ENCODE measurements at places on chromosomes 3 and 15.

DNA sequence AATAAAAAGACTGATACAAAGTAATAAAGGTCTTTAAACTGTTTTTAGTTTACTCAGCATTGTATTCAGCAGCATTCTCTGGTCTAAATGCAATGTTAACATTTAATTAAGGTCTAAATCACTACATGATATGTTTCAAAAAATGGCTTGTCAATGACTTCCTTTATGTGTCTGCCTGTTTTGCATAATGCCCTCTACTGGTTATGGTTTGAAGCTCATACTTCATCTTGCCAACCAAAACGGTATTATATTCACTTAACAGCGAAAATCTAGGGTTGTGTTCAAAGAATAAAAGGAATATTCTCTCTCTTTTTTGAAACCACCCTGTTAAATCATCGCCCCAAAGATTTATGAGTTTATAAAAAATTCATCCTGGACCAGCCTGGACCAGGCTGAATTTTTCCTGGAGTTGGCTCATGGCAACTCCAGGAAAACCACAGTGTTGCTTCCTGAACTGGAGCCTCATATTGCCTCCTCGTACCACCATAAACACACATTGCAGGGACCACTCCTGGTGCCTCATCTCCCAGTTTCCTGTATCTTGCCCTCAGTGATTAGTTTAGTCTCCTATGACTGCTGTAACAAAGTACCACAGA is 6.7 kb upstream of the NCEH1 start:
- no peak for DNase-seq

GRCh38 chr15:96792216-96792615 is 461.7 kb downstream of the NR2F2 start:
- DNase-seq, result no peak

- no peak for DNase-seq
Measured at GRCh38 chr3:108065096-108065495, 25.7 kb downstream of the CD47 start.

DNA sequence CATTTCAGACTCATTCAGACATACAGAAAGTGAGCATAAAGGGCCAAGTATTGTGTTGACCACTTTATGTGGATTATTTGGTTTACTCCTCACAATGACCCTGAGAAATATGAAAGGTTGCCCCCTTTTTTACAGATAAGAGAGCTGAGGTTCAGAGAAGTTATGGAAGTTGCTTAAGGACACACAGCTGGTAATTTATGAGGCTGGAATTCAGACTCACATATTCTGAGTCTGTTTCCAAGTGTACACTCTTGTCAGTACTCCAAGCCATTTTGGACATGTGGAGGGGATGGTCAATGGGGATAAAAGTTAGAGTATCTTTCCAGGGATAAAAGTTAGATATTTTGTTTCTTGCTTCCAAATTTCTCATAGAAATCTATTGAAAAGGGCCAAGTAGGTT is 15.9 kb downstream of the ITPR1 start:
- DNase-seq, result no peak

- no peak for DNase-seq
Measured at GRCh38 chr3:156611870-156612494, 57.1 kb upstream of the SSR3 start.

DNA sequence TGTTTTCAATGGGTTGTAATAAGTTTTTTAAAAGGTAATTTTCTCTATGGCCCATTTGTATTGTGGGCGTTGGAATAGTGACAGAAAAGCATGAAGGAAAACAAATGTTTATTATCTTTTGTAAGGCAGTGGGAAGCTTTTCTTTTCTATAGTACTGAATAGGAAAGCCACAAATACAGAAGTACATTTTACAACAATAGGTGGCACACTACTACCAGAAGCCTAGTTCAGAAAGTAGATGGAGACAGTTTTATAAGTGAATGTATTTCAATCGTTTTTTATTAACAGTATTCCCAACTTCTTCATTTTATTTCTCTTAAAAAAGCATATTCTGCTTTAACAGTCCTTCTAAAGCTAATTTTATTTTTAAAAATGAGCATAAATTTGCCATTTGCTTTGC is 296.7 kb downstream of the PTPRG start:
- DNase-seq, result no peak

GRCh38 chr3:36484386-36484785 is 104.1 kb downstream of the STAC start:
- no peak for DNase-seq
